ENCODE measurements at places on chromosomes 4 and X.
A peak's percentile ranks its signal among the peaks of the same experiment; 100 is the strongest.

DNA sequence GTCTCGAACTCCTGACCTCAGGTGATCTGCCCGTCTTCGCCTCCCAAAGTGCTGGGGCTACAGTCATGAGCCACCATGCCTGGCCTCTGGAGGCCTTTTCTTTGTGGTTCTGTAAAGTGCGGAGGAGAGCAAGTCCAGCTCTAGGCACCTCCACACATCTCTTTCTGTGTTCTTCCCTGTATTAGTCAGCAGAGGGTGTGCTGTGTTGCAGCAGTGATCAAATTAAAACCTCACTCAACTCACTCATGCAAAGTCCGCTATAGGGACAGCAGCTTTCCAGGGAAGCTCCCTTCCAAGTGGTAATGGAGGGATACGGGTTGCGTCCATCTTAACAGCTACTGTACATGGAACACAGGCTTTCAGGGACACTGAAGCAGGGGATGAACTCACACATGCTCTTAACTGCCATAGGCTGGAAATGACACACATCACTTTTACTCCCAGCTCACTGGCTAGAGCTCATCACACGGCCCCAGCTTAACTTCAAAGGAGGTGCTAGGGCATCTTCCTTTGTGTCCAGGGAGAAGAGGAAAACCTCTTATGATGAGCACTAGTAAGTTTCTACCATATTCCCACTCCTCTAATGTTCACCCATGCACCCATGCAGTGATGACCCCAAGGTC is 36.0 kb upstream of the CCNG2 start:
- no peak for DNase-seq

- DNase-seq = no peak
Observed at GRCh38 chr4:123556526-123556925, 159.9 kb downstream of the SPRY1 start.

GRCh38 chr4:99633772-99634171 is 23.9 kb downstream of the C4orf54 start:
- no peak for DNase-seq

- DNase-seq = no peak
Observed at GRCh38 chr4:7956934-7957656, 17.4 kb upstream of the AFAP1 start.

- no peak for DNase-seq
Observed at GRCh38 chrX:76148041-76148665, 24.7 kb upstream of the PBDC1 start.

DNA sequence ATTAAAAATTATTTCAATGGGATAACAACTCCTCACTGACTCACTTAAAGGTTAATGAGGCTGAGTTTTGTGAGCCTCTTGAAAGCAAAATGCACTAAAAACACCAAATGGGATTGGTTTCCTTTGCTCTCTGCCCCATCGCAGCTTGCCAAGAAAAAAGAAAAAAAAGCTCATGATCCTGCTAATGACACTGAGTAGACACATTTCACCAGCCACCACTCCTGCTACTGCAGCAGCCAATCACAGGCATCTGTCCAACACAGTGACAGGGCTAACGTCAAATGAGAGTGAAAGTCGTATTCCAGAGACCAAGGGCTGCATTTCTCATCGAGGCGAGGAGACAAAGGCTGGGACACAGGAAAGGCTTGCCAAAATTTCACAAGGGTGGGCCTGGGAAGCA is 5.2 kb downstream of the APBB2 start:
- no peak for DNase-seq

DNA sequence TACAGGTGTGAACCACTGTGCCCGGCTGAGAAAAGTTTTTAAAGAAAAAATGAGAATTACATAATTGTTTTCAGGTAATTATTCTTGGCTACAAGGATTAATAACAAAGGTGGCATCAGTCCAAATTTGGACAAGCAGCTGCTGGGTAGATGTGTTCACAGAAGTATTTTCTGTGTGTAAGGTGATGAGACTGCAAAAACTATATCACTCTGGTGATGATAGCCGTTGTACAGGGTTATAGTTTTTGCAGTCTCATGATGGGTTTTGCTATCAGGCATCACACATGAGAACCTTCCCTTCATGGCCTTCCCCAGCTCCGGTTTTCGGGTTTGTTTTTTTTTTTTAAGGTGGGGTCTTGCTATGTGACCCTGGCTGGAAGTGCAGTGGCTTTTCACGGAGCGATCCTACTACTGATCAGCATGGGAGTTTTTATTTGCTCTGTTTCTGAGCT is 5.1 kb upstream of the SLC10A3 start:
- DNase-seq = no peak

DNA sequence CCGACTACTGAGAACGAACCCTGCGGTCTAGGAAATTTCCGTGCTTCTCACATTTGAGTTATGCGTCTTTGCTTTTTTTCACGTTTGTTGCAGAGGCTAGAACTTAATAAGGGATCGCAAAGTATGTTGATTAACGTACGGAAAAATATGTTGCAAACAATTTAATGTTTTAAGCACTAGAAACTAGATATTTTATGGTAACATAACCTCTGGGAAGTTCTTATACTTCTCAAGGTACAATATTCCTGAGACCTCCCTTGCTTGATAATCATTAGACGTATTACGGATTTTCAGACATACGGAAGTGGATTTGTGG is 639 bp upstream of the PRDM5 start:
- no peak for DNase-seq

DNA sequence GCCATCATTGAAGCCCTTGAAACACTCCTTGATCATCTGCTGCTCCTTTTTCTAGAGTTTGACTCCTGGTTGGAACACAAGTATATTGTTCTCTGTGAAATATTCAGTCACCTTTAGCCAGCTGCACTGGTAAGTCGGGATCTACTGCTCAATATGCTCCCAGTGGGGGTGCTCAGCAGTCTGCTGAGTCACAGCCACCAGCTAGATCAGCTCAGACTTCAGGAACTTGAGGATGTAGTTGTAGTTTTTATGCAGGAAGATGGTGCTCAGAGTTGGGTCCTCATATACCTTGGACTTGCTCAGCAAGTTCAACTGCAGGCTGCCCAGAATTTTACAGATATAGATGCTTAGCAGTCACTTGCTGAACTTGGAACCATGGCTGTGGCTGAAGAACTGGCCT is 202.5 kb upstream of the RPL34 start:
- no peak for DNase-seq

DNA sequence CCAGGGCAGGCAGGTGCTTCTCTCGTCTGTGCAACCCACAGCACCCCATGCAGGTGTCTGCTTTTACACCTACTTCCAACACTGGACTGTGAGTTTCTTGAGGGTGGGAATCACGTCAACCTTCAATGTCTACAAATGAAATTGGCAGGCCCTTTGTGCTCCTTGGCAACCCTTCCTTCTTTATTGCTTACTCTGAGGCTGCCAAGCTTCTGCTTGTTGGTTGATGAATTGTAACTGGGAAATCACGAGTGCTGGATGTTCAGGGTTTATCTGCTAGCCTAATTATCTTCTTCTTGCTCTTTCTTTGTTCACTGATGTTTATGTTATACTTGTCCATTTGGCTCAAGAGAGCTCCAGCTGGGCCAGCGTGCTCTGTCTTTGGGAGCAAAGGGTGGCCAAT is 2.5 kb upstream of the DGAT2L6 start:
- DNase-seq = peak; percentile 70

DNA sequence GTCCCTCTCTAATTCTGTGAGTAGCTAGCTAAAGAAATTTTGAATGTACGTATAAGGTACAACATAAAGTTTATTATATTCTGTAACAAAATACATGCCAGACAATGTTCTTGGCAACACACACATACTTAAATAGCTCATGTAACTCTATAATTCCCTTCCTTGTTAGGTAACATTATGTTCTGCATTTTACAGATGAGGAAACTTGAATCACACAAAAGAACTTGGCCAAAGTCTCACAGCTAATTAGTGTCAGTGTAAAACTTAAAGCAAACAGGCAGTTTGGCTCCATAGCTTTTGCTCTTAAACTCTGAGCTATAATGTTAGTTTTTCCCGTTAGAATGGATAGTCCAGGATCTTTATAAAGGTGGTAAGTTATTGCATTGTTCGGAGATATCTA is 1091.8 kb upstream of the SLIT2 start:
- DNase-seq = no peak

GRCh38 chr4:38315286-38315685 is 348.7 kb upstream of the KLF3 start:
- no peak for DNase-seq

All from NCI-H1092 treated with DMSO at 0.1 percent for 48 hours (cell line).